ENCODE measurements at places on chromosomes 2 and 18.
A peak's percentile ranks its signal among the peaks of the same experiment; 100 is the strongest.

DNA sequence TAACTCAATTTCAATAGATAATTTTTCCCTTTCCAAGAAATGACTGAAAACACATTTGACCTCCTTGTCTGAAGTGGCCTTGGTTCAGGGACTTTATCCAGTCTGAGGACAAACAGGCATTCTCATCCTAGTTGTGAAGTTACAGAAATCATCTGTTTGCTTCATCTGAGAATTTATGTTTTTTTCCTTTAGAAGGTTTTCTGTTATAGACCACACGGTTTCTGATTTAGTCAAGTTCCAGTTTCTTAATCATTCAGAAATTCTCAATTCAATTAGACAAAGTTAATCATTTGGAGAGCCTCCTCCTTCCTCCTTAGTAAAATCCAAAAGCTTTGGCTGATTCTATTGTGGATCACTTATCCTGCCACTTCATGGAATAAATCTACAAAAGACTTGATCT is 60.9 kb downstream of the ICOS start:
- DNase-seq: no peak

GRCh38 chr2:79901161-79901560 is 388.3 kb downstream of the CTNNA2 start:
- no peak for DNase-seq

DNA sequence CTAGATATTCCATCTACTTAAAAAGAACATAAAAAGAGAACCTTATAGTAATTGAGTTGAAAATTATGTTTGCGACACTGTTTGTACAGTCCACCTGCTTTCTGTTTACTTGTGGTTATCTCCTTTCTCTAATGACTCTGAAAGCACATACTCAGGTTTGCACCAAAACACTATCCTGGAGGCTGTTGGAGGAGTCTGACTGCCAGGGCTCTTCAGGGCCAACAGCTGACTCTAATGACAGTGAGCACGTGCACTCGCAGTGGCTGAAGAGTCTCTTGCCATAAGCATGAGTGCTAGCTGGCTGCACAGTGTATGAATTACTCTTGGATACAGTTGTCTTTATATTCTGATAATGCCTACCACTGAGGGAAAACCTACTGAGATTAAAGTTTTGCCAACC is 16.7 kb upstream of the GLS start:
- no peak for DNase-seq

DNA sequence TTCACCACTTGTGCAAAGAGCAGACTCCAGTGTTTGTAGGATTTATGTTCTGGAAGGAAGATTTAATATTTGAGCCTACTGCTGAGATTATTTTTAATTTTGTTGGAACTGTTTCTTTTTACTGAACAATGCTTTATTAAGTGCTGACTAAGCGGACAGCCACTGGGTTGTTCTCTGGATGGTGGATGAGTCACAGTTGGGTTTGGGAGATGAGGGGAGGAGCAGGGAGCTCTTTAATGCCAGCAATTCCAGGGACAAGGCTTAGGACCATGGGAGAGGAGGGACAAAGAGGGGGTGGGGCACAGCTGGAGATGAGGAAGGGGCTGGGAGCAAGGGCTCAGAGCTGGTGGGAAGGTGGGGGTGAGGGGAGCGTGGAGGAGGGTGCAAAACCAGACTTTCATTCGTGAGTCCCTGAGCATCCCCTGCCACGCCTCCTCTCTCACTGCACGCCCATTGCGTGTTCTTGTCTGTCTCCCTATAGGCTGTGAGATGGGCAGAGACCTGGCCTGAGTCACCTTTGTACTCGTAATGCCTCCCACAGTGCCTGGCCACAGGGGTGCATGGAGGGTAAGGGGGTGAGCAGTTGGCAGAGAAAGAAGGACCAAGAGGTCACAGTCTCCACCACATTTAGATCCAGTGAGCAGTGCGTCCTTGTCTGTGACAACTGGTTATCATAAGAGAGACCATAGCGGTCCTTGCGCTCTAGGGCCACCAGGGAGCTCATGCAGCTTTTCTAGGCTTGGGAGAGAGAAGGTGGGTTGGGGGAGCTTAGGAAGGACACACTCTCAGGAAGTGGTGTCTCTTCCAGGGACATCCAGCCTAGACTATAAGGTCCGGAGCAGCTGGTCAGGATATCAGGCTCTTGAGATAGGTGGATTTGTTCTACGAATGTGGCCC is 18.4 kb downstream of the SLC4A3 start:
- DNase-seq: no peak

GRCh38 chr2:75614162-75614651 is 32.4 kb upstream of the MRPL19 start:
- no peak for DNase-seq

GRCh38 chr2:36165132-36165531 is 190.4 kb upstream of the CRIM1 start:
- no peak for DNase-seq

DNA sequence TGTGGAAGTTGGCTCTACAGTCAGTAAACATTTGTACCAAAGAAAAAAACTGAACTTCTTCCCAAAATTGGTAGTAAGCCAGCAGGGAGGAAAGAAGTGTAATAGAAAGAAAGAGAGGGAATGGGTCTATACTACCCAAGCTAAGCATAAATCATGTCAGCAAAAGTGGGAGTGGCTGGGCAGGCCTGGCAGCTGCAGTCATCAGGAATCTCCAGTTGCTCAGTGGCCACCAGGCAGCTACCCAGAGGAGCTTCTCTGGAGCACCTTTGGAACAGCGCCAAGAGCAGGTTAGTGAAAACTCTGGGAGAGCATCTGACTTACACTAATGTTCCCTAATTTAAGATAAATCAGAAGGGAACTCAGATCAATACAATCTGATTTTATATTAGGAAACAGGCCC is 14.3 kb downstream of the FRZB start:
- DNase-seq: no peak

DNA sequence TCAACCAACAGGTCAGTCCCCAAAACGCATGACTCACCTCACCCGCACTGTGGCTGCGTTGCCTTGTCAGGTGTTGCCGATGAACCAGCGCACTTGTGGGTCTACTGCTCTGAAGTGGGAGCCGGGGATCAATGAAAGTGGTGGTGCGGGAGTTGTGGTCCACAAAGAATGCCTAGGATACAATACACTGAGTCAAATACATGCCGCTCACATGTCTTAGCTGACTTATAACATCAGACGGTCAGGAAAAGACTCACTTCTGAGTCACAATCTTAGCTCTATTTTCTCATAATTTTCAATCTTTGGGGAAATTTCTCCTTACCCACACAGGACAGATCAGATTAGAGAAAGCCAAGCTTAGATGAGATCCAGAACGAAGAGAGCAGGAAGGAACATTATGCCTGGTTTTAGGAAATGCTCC is 107.1 kb upstream of the STK17B start:
- DNase-seq: no peak

DNA sequence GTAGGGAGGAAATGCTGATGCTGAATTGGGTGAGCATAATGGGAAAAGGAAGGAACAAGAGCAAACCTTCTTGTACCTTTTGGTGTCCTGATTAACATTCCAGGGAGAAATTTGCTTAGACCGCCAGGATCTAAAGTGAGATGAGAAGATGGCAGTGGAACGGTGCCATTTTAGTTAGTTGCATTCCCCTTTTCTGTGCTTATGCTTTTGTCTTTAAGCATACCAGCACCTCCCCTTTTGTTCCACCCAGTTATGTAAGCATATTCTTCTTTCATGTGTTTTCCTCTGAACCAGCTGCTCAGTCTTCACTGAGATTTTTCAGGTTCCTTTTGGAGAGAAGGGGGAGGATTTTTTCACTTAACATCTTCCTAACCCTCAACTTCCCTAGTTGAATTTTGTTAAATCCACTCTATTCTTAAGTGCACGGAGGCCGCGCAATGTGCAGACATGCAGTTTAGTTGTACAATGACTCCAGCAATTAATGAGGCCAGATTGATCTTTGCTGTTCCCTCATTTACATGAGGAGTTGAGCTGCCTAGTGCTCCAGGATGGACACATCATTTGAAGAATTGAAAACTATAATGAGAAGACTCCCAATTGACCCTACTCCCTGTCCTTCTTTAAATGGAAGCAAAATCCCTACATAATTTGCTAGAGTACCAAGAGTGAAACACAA is 73.9 kb downstream of the MAP4K4 start:
- DNase-seq: no peak

GRCh38 chr2:159968279-159968900 is 94.0 kb downstream of the PLA2R1 start:
- peak; percentile 19 for DNase-seq

GRCh38 chr2:25587361-25587760 is 86.0 kb downstream of the DTNB start:
- DNase-seq: no peak

- DNase-seq: no peak
Measured at GRCh38 chr2:54613794-54614257, 109.6 kb upstream of the EML6 start.

GRCh38 chr2:205764270-205764746 is 82.0 kb downstream of the NRP2 start:
- DNase-seq: no peak

GRCh38 chr18:27030421-27030820 is 154.7 kb downstream of the CHST9 start:
- no peak for DNase-seq

DNA sequence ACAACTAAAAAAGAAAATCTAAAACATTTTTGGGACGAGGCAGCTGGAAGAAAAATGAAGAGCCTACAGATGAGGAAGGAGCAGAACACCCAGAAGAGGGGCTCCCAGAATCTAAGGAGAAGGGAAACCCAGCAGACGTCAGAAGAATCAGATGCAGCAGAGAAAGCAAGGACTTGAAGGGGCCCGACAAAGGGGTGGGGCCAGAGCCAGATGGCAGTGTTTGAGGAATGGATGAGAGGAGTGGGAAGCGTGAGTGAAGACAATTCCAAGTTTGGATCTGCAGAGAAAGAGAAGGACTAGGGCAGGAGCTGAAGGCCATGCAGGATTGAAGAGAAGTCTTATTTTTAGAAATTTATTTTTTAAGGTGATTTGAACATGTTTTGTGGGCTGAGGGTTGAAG is 19.3 kb downstream of the PTMA start:
- DNase-seq: no peak
